ENCODE measurements at places on chromosomes 4 and X. TPM values are rescaled to one million over a fixed set of nuclear protein-coding genes. Genes with fewer than 3 reads are reported as not detected.

Gene CTAG2
- 0.28 TPM for total RNA-seq

DNA sequence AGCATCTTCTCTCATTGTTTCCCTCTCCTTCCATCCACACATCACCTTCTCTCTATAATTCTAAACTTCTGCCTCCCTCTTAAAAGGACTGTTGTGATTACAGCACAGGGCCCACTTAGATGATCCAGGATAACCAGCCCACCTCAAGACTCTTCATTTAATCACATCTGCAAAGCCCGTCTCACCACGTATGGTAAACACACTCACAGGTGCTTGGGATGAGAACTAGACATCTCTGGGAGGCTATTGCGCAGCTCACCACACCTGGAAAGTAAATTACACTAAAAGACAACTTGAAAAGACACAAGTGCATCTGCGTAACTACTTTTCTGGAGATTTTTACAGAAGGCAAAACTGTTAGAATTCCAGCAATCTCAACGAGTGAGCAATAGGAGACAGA, 15.4 kb upstream of the C1QTNF7 start:
- no peak for DNase-seq

GRCh38 chr4:47530801-47531200, 45.7 kb downstream of the ATP10D start:
- DNase-seq: no peak

- no peak for DNase-seq
These were observed 1579.3 kb downstream of the C4orf33 start for GRCh38 chr4:130675266-130675665.

Gene GPR34
- 17.9 TPM for total RNA-seq
